ENCODE measurements at places on chromosomes 13 and 19.
A peak's percentile ranks its signal among the peaks of the same experiment; 100 is the strongest.

DNA sequence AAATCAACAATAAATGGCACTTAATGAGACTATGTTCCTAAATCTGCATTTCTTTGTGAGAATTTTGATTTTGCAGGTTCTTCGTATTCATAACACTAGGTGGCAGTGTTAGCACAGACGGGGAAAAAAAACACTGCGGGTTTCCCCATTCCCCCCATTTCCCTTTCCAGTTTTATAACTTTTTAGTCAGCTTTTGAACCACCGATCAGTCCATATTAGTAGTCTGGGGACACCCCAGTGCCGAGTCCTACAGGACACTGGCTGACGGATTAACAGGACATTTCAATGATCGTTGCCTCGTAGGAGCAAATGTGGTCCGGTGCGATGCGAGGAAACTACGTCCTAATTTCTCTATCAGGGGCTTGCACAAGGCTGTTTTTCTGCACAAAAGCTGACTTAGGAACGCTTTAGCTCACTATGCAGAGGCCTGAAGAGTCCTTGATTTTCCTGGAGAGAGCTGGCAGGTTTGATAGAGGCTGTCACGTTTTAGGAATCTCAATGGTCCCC is 234.3 kb downstream of the LMO7 start:
- no peak for DNase-seq

GRCh38 chr19:49635530-49636232 is 4.3 kb downstream of the RRAS start:
- DNase-seq, result no peak

GRCh38 chr19:12778905-12779161 is 3.5 kb upstream of the HOOK2 start:
- no peak for DNase-seq

DNA sequence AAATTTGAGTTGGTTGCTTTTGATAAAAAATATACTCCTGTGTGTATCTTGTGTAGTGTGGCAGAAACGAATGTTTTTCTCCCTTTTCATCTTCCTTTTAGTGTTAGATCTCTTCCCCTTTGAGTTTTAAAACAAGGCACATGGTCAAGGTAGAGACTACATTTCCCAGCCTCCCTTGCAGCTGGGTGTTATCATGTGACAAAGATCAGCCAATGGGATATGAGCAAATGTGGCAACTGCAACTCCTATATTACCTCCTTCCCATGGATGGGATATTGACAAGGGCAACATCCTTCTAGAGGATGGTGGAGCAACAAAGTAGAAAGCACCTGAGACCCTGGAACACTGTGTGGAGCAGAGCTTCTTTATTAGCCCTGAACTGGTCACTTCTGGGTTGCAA is 42.4 kb downstream of the ADGRE3 start:
- no peak for DNase-seq

GRCh38 chr13:31963631-31964030 is 67.9 kb upstream of the FRY start:
- no peak for DNase-seq

GRCh38 chr13:39840201-39840600 is 184.7 kb downstream of the COG6 start:
- DNase-seq, result no peak

- DNase-seq, result no peak
These were observed 48.2 kb downstream of the STK24 start for GRCh38 chr13:98528663-98529064.

DNA sequence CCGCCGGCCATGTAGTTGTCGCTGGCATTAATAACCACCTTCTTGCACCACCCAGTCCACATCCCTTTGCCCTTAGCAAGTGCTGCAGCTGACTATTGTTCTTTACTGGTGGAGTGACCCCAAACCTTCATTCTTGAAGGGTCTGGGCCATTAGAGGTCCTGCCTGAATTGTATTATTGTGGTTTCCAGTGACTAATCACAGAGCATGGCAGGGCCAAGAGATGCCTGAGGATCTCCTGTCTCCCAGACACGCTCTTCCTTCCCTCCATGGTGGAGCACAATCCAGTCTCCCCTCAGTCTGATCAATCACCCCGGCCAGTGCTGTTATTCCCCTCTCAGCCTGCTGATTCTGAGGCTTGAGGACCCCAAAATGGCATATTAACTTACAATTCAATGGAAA is 39.0 kb downstream of the C1QTNF9 start:
- DNase-seq, result no peak

DNA sequence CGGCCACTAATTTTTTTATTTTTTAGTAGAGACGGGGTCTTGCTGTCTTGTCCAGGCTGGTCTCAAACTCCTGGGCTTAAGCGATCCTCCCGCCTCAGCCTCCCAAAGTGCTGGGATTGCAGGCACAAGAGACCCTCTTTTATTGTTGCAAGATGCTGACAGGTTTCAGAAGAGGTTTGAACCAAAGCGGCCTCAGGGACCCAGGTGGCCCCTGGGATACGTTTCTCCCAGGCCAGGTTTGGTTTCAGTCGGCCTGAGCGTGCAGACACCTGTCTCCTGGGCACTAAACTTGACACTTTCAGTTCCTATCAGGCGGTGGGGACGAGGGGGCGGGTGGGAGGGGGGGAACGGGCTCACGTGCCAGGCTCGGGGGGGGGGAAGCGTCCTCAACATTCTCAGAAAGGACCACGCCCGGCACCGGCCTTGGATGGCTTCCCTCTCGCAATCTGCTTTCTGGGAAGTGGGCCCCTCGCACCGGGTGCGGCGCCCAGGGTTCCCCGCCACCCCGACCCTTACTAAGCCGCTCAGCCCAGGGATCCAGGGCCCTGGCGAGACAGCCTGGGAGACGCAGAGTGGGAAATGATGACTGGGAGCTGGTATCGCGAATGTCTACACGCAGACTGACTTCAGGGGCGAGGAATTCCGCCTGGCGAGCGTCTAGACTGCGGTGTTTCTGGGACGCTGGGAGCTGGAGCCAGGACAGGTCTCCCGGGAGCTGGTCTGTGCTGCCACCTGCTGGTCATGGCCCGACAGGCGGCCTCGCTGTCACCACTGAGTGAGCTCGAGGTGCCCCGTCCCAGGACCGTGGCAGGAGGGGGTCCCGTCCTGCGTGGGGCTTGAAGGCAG is 91.6 kb downstream of the GNG7 start:
- peak; percentile 77 for DNase-seq

Measured in left renal pelvis (tissue), 4 donors.